ENCODE measurements at places on chromosomes 1 and 21. TPM values are rescaled to one million over a fixed set of nuclear protein-coding genes. Genes with fewer than 3 reads are reported as not detected.
A peak's percentile ranks its signal among the peaks of the same experiment; 100 is the strongest.

The SPRR2B gene
- not detected for total RNA-seq

The STPG1 gene
- total RNA-seq: 9.1 TPM

The SPRR3 gene
- total RNA-seq: 26.7 TPM

The MROH9 gene
- not detected for total RNA-seq

The MYOG gene
- not detected for total RNA-seq

The BMP8B gene
- 6.2 TPM for total RNA-seq

GRCh38 chr1:212561501-212561931, 47.0 kb upstream of the ATF3 start:
- peak; percentile 40 for DNase-seq

- no peak for DNase-seq
Measured at GRCh38 chr1:67941746-67942145, 108.5 kb upstream of the GNG12 start.

DNA sequence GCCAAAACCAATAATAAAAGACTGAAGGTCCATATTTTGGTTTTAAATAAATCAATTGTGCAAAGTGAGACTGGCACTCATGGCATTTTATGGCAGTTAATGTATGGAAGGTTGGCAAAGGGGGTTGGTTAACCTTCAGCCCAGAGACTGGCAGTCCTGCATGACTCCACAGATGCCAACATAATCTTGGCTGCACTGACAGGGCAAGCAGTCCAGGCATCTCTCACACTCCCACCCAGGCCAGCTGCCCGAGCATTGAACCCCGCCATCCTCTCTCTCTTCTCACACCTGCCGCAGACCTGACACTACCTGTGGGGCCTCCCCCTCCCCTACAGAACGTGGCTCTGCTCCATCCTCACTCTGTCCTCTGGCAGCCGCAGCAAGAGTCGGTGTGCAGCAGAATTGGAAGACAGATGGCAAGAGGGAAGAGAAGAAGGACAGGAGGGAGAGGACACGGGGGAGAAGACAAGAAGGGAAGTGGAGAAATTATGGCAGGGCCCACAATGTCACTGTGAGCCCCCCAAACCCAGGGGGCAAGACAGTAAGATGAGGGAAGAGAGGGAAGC, 43.7 kb downstream of the ITPKB start:
- no peak for DNase-seq

GRCh38 chr21:26679284-26679683, 106.2 kb upstream of the CYYR1 start:
- DNase-seq: no peak

GRCh38 chr1:27141266-27142003, 13.5 kb downstream of the SLC9A1 start:
- DNase-seq: peak; percentile 78

GRCh38 chr21:33383056-33383888, 19.9 kb upstream of the IFNGR2 start:
- peak; percentile 76 for DNase-seq

DNA sequence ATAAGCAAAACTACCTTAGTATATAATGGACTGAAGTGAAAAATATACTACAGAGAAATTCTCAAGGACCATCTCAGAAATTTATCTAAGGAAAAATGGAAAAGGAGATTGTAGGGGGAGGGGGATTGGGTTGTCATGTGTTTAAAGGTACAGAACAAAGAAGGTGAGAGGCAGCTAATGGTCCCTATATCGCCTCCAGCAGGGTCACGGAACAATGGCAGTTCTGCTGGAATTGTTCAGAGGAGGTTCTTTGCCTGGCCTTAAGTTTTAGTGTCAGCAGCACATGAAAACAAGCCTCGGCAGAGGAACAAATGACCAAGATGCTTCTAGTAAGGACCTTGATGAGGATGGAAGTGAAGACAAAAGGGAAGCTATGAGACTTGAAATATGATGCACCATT, 42.0 kb upstream of the RGS2 start:
- no peak for DNase-seq

- DNase-seq: no peak
Measured at GRCh38 chr1:155960081-155960745, 18.1 kb downstream of the ARHGEF2 start.

GRCh38 chr1:245126530-245126929, 28.3 kb upstream of the KIF26B start:
- DNase-seq: no peak

Measured in Calu3 (cell line).